ENCODE measurements at places on chromosomes 12 and 14. TPM values are rescaled to one million over a fixed set of nuclear protein-coding genes. Genes with fewer than 3 reads are reported as not detected.
A peak's percentile ranks its signal among the peaks of the same experiment; 100 is the strongest.

- H3K4me1 ChIP-seq = peaks cover 8% of the 10 kb centered on the region
- no peaks in the 10 kb centered on the region for H3K27me3 ChIP-seq
- H3K4me3 ChIP-seq = peak overlapping the region; percentile 9
Observed at GRCh38 chr14:75711796-75712211, 50.8 kb downstream of the TTLL5 start.

- no peaks in the 10 kb centered on the region for H3K27me3 ChIP-seq
- H3K36me3 ChIP-seq = no peaks in the 10 kb centered on the region
- H3K27ac ChIP-seq = no peak overlapping the region
- no peak overlapping the region for H3K4me3 ChIP-seq
- no peak for DNase-seq
Observed at GRCh38 chr12:7605900-7606465, 59.7 kb downstream of the APOBEC1 start.

- H3K36me3 ChIP-seq = no peaks in the 10 kb centered on the region
- H3K4me1 ChIP-seq = peaks cover 11% of the 10 kb centered on the region
- no peaks in the 10 kb centered on the region for H3K27me3 ChIP-seq
- no peak for DNase-seq
- no peak overlapping the region for H3K4me3 ChIP-seq
Observed at GRCh38 chr14:74988131-74988530, 14.6 kb upstream of the EIF2B2 start.

GRCh38 chr12:1540690-1541089 lies 53.7 kb downstream of the FBXL14 start:
- no peak overlapping the region for H3K4me3 ChIP-seq
- no peaks in the 10 kb centered on the region for H3K4me1 ChIP-seq
- H3K27me3 ChIP-seq = no peaks in the 10 kb centered on the region
- H3K27ac ChIP-seq = no peak overlapping the region
- no peaks in the 10 kb centered on the region for H3K36me3 ChIP-seq
- no peak for DNase-seq

- no peaks in the 10 kb centered on the region for H3K27me3 ChIP-seq
- DNase-seq = no peak
- H3K4me3 ChIP-seq = no peak overlapping the region
- H3K27ac ChIP-seq = no peak overlapping the region
- no peaks in the 10 kb centered on the region for H3K4me1 ChIP-seq
Observed at GRCh38 chr12:132481345-132481744, 8.6 kb upstream of the FBRSL1 start.

Gene TDG
- total RNA-seq = 24.5 TPM

GRCh38 chr12:53236443-53237111 lies 4.6 kb upstream of the RARG start:
- no peaks in the 10 kb centered on the region for H3K36me3 ChIP-seq
- DNase-seq = no peak
- H3K4me1 ChIP-seq = peaks cover 17% of the 10 kb centered on the region
- H3K27ac ChIP-seq = no peak overlapping the region

- H3K4me3 ChIP-seq = peak overlapping the region; percentile 11
- H3K36me3 ChIP-seq = no peaks in the 10 kb centered on the region
- no peak overlapping the region for H3K27ac ChIP-seq
- no peak for DNase-seq
Observed at GRCh38 chr14:30005114-30005808, 77.6 kb upstream of the PRKD1 start.

- no peaks in the 10 kb centered on the region for H3K4me1 ChIP-seq
- H3K27ac ChIP-seq = no peak overlapping the region
- H3K27me3 ChIP-seq = no peaks in the 10 kb centered on the region
- H3K4me3 ChIP-seq = no peak overlapping the region
- DNase-seq = no peak
- no peaks in the 10 kb centered on the region for H3K36me3 ChIP-seq
Observed at GRCh38 chr14:52103416-52103815, 34.6 kb upstream of the NID2 start.

Gene ANP32D
- 0.78 TPM for total RNA-seq

DNA sequence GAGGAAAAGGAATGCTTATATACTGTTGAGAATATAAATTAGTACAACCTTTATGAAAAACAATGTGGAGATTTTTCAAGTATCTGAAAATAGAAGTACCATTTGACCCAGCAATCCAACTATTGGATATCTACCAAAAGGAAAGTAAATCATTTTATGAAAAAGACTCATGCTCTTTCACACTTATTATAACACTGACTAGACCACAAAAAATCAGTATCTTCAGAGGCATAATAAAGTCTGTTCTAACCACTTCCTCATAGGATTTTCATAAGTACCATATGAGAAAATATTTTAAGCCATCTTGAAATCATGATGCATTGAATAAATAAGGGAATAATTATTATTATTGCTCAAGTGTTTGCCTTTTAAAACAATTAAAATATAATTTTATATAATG lies 90.8 kb downstream of the SLCO1B1 start:
- no peak for DNase-seq
- H3K27me3 ChIP-seq = no peaks in the 10 kb centered on the region
- no peak overlapping the region for H3K4me3 ChIP-seq
- no peak overlapping the region for H3K27ac ChIP-seq

- no peak overlapping the region for H3K4me3 ChIP-seq
- peaks cover 82% of the 10 kb centered on the region for H3K4me1 ChIP-seq
- H3K27ac ChIP-seq = peak overlapping the region; percentile 84
- H3K27me3 ChIP-seq = no peaks in the 10 kb centered on the region
Observed at GRCh38 chr12:113247123-113248050, 26.1 kb downstream of the TPCN1 start.

DNA sequence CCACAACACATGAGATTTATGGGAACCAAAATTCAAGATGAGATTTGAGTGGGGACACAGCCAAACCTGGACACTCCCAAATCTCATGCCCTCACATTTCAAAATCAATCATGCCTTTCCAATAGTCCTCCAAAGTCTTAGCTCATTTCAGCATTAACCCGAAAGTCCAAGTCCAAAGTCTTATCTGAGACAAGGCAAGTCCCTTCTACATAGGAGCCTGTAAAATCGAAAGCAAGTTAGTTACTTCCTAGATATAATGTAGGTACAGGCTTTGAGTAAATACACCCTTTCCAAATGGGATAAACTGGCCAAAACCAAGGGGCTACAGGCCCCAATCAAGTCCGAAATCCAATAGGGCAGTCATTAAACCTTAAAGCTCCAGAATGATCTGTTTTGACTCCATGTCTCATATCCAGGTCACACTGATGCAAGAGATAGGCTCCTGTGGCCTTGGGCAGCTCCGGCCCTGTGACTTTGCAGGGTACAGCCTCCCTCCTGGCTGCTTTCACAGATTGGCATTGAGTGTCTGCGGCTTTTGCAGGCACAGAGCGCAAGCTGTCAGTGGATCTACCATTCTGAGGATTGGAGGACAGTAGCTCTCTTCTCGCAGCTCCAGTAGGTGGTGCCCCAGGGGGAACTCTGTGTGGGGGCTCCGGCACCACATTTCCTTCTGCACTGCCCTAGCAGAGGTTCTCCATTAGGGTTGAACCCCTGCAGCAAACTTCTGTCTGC lies 60.1 kb downstream of the LRIG3 start:
- DNase-seq = no peak
- no peaks in the 10 kb centered on the region for H3K4me1 ChIP-seq
- H3K36me3 ChIP-seq = no peaks in the 10 kb centered on the region

DNA sequence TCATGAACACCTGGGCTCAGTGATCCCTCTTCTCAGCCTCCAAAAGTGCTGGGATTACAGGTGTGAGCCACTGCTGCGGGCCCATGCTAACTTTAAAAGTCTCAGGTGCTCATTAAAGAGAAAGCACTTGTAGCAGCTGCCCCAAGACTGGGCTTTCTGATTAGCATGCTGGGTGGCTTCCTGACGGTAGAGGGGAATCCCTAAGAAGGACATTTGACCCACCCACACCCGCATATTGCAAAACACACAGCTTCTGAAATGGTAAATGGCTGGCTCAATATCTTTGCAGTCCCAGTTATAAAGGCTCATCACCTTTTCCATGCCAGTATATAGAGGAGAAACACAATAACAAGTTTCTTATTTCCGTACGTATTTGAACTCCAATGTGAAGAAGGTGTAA lies 19.3 kb upstream of the BICD1 start:
- no peak overlapping the region for H3K4me3 ChIP-seq
- no peaks in the 10 kb centered on the region for H3K27me3 ChIP-seq
- H3K36me3 ChIP-seq = no peaks in the 10 kb centered on the region
- no peaks in the 10 kb centered on the region for H3K4me1 ChIP-seq
- no peak overlapping the region for H3K27ac ChIP-seq

Gene WIF1
- not detected for total RNA-seq

DNA sequence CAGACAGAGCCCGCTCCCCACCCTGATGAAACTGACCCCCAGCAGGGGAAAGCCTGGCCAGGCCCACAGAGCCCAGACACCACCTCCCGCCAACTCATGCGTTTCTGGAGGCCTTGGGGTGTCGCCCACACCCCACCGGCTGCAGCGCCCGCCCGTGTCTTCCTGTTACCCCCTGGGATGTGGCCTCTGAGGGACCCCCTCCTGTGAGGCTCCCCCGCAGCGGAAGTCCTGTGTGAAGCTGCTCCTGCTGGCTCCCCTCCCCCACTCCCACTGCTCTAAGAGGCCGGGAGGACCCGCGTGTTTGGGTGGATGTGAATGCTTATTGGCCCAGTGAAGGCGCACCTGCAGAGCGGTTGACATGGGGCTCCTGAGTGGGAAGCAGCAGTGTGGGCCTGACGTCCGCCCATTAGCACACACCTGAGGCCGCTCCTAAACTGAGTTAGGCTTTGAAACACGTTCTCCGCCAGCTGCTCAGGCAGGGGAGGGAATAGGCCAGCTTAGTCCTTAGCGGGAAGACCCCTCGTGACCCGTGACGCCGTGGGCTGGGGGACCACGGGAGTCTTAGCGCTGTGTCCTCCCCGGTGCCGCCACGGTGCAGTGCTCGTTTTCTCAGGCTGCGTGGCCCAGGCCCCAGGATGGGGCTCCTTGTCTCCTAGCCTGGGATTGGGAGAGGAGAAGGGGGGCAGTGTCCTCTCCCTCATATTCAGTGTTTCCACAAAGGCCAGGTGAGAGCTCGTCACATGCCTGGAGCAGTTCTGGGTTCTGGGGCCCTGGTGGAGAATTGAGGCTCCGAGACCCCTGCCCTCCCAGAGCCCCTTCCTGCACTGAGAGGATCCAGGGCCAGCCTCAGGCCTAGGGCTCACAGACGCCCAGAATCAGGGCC lies 323.4 kb upstream of the SFSWAP start:
- no peak overlapping the region for H3K4me3 ChIP-seq

DNA sequence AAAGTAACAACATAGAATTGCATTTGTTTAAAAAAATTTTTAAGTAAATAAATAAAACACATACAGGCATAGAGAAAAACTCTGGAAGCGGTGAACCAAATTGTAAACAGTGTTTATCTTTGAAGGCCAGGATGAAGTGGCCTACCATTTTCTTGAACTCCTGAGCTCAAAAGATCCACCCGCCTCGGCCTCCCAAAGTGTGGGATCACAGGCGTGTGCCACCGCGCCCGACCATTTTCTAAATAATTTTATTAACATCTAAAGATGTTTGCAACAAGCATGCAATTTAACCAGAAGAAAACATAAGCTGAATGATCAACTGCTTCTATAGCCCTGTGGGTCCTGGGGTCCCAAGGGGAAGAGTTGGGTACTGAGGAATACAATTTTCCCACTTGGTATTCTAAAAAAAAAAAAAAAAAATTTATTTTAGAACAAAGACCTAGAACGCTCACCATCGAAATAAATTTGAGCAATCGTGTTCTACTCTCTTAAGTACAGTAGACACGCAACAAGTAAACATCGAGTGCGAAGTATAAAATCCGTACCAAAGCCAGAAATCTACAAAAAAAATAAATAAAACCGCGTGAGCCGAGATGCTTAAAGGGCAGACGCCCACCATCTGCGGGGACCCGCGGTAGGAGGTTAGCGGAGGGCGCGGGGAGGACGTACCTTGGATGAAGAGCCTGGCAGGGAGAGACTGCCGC lies 484 bp downstream of the MIS18BP1 start:
- DNase-seq = no peak
- no peaks in the 10 kb centered on the region for H3K27me3 ChIP-seq
- peaks cover 5% of the 10 kb centered on the region for H3K4me1 ChIP-seq
- peak overlapping the region; percentile 95 for H3K4me3 ChIP-seq
- no peaks in the 10 kb centered on the region for H3K36me3 ChIP-seq

Gene LRRC43
- total RNA-seq = not detected

DNA sequence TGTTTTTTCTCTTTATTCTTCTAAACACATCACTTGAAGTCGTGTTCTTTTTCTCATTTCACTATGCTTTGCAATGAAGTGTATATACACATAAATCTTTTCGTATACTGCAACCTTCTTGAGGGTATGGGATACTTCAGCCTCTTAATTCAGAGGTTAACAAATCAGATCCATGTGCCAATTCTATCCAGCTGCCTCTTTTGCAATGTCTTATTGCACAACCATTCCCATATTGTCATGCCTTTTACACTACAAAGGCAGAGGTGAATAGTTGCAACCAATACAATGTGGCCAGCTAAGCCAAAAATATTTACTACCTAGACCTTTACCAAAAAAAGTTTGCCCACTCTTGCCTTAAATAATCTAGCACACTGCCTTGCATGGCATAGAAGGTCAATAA lies 224.5 kb upstream of the FOXG1 start:
- H3K4me1 ChIP-seq = no peaks in the 10 kb centered on the region
- H3K4me3 ChIP-seq = no peak overlapping the region
- DNase-seq = no peak
- no peaks in the 10 kb centered on the region for H3K36me3 ChIP-seq

DNA sequence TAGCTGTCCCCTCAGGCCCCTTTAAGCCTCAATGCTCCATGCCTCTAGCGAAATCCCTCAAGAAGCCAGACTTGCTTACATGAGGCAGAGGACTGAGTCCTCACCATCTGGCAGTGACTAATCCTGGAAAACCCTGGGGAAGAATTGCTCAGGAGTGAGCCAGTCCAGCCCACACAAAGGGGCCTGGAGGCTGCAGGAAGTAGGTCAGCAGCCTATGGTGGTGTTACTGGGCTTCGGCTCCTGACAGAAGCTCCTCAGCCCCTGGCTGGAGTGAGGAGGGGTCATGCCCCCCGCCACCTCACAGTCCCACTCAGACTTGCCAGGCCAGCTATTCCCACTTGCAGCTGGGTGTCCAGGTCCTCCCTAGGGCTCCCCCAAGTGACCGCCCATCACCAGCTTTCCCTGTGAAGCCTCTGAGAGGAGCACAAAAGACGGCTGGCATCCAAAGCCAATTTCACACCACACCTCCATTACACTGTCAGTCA lies 250.5 kb downstream of the DPF3 start:
- peak; percentile 15 for DNase-seq
- no peak overlapping the region for H3K4me3 ChIP-seq
- H3K4me1 ChIP-seq = peaks cover 9% of the 10 kb centered on the region

Gene TRIM9
- total RNA-seq = 2.1 TPM

- no peak overlapping the region for H3K27ac ChIP-seq
- DNase-seq = no peak
- H3K4me3 ChIP-seq = no peak overlapping the region
- no peaks in the 10 kb centered on the region for H3K36me3 ChIP-seq
Observed at GRCh38 chr12:28787151-28787550, 361.9 kb upstream of the FAR2 start.

DNA sequence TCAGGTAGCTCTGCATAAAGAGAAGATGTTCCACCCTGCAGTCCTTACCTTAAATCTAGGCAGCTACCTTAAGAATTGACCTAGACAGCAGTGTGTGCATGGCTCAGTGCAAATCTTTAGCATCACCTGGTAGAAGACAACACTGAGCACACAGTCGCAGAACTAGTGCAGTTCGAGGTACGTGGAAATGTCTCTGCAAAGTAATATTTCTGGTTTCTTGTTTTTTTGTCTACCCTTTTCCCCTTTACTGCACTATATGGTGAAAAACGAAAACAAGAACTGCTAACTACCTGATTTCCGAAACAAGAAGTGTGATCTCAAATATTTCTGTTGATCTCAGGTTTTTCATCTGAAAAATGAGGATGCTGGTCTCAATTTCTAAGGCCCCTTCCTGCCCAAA lies 82.5 kb downstream of the ETV6 start:
- H3K27ac ChIP-seq = peak overlapping the region; percentile 85
- DNase-seq = no peak
- no peaks in the 10 kb centered on the region for H3K36me3 ChIP-seq
- peaks cover 46% of the 10 kb centered on the region for H3K4me1 ChIP-seq

All from thoracic aorta (tissue), 2 donors.